ENCODE measurements at places on chromosomes 5 and 9.

DNA sequence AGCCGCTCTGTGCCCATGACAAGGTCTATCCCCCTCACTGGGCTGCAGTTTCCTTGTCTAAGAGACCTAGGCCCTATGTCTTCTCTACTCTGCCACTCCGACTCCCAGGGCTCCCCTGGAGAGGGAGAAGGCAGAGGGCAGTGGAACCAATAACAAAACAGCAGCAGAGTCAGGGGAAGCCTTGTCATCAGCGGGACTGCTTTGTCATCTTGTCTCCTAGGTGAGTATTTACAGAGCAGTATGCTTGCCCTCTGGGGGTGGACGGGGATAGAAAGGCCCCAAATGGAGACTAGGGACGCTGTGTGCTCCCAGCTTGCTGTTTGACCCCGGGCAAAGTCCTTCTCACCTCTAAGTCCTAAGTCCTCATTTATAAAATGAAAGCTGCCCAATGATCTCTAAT is 318.5 kb downstream of the CDK5RAP2 start:
- no peak for DNase-seq

GRCh38 chr5:135045488-135045887 is 11.5 kb upstream of the PITX1 start:
- DNase-seq: no peak

GRCh38 chr5:11683666-11684065 is 220.6 kb downstream of the CTNND2 start:
- DNase-seq: no peak

DNA sequence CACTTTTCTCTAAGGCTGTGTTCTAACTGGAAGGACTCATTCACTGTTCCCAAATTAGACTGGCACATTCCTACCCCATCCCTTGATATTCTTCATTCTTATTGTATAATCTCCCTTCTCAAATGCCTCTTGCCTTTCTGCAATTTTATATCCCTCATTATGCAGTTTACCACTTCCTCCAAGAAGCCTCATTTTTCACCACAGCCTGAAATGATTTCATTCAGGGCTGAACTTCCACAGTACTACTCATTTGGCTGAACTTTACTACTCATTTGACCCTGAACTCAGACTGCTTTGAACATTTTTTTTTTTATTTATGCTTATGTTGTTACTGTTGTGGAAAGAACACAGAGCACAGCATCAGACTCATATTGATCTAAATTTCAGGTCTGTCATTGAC is 32.7 kb downstream of the GRIA1 start:
- no peak for DNase-seq

- no peak for DNase-seq
Observed at GRCh38 chr5:160657068-160657507, 194.9 kb downstream of the ATP10B start.

GRCh38 chr9:114060711-114061110 is 17.4 kb downstream of the AMBP start:
- no peak for DNase-seq

DNA sequence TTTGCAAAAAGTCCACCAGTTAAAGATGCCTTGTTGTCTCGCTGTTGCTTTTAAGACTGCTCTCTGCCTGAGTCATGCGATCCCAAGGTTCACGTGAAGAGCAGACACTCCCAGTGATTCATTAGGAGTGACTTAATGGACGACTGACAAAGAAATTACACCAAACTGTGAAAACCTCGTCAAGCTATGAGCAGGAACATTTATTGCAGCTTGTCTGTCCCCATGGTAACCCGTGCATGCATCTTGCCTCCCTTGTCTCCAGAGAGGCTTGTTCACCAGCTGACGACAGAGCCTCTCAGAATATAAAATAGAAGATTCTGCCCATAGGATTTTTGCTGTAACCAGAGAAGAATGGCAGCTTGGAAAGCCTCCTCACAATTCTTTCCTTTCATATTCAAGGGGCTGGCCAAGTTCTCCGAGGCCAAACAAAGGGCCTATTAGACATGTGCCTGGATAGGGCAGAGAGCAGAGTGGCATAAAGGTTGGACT is 352.7 kb downstream of the SPOCK1 start:
- no peak for DNase-seq

- no peak for DNase-seq
Observed at GRCh38 chr9:130927995-130928900, 10.8 kb downstream of the FIBCD1 start.

DNA sequence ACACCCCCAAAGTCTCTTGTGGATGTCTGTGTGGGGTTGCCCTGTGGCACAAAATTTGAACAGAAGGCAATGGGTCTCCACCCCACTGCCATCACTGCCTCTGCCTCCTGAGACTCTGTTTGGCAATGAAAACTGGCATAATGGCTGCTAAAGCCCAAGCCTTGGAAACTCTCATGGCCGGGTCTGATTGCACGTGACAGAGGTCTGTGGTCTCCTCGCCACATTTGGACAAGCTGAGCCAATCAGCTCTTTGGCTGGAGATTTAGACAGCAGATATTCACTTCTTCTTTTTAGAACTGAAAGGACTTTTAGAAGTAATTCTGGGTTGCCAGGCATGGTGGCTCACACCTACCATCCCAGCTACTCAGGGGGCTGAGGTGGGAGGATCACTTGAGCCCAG is 5.5 kb downstream of the GGTA1 start:
- peak; percentile 17 for DNase-seq

DNA sequence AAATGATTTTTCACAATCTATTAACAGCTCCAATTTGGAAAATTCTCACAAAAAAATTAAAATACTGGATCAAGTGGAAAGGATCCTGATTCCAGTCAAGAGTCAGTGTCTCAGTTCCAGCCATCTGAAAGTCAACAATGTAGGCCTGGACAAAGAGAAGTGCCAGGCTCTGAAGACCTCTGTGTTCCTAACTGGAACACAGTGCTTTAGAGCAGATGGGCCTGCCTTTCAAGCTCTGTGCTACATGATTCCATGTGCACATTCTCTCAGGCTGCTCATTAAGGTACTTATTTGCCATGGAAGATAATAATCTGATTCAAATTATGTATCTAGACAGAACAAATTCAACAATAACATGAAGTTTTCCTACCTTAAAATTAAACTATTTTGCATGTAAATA is 30.2 kb upstream of the ALDH1A1 start:
- no peak for DNase-seq
